ENCODE measurements at places on chromosomes 7 and 10.

GRCh38 chr7:39509436-39509835 is 56.8 kb upstream of the YAE1 start:
- DNase-seq = no peak

DNA sequence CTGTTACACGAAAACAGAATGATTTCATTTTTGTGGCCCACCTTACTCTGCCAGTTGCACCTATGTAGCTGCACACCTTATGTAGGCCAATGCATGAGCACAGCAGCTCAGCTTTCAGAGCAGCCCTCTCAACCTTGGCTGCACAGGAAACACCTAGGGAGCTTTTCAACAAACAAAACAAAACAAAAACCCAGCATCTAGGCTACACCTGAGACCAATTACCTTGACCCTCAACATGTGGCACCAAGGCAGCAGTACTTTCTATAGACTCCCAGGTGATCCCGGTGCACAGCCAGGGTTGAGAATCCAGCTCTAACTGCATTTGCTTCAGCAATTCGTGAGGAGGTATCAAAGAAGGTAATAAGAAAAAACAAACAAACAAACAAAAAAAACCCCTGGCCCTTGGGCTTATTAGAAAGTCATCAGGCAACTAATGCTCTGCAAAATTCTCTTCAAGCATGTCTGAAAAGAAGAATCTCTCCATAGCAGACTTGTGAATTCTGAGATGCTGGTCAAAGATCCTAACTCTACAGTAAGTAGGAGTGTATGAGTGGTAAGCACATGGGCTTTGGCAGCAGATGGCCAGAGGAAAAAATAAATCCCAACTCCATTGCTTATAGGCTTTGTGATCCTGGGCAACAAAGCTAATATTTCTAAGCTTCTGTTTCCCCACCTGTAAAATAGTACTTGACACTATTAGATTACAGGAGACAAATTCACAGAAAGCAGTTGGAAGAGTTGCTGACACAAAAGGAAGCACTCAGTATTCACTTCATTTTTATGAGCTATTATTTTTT is 113.4 kb upstream of the NOBOX start:
- DNase-seq = no peak

DNA sequence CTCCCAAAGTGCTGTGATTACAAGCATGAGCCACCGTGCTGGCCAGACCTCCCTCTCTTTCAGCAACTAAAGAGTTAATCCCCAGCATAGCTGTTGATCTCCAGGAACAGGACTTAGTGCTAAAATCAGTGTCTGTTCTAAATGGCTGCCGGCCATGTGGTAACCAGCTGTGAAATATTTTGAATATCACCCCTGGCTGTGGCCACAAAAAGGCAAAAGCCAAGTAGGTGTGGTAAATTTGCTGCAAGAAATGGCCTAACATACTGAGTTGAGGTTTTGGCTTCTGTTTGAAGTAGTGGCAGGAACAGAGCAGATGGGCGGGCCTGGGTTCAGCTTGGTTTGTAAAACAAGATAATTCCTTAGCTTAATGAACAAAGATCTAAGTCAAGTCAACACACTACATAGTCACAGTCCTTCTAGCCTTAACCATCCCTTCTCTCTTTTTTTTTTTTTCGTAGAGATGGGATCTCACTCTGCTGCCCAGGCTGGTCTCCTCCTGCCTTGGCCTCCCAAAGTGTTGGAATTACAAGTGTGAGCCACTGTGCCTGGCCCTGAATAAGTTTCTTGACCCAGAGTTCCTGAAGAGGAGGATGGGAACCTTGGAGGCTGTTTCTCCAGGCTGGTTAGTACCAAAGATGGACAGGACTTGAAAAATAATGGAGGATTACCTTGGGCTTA is 22.7 kb upstream of the AGFG2 start:
- DNase-seq = no peak

DNA sequence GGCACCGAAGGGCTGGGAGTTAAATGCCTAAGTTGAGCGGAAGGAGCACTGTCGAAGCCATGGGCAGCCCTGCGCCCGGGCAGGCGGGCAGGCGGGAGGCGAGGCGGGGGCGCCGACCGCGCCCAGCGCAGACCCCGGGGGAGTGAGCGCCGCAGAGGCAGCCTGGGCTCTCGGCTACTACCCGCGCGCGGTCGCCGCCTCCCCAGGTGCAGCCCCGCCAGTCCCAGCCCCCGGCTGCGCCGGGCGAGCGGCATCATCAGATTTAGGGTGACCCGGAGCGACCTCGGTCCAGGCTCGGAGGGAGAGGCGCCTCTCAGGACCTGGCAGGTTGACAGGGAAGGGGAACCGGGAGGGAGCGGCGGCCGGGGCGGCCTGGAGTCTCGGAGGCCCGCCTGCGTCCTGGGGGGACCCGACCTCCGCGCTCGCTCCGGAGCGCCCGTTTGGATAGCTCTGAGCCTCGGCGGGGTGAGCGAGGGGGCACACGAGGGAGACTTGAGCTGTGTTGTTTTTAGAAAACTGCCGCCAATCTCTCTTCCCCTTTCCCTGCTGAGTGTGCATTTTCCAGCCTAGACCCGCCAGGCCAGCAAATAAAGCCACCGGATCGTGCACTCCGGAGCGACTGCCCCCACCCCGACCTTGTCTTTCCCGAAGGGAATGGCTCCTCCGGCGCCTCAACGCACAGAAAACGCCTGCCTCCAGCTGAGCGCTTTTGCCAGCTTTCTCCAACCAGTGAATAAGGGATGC is 2.3 kb upstream of the NRP1 start:
- DNase-seq = peak; percentile 68

GRCh38 chr10:37865264-37865663 is 7.9 kb upstream of the ZNF248 start:
- DNase-seq = no peak

DNA sequence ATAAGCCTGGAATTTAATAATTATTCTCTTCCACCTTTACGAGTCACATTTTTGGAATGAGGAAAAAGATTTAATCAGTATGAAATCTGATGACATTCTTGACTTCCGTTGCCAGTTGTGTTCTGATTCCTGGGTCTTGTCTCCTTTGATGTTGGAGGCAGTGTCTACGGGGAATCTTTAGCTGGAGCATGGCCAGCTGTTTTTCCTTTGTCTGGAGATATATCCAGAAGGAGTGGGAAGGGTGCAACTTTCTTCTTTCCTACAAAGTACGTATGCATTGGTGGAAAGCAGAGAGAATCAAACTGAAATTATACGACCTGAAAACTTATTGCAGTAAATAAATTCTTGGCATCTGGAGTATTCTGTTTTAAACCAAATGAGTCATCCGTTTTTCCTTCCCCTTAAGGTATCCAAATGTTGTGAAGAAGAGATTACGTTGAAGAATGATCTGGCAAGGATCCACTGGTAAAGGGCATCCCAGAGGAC is 6.9 kb upstream of the GNG11 start:
- DNase-seq = no peak

Data from HuH-7.5 (cell line).